Mesenteric fat pad (tissue), 1 donor: ENCODE measurements at places on chromosomes 3 and 15. TPM values are rescaled to one million over a fixed set of nuclear protein-coding genes. Genes with fewer than 3 reads are reported as not detected.

The BCHE gene
- 4.1 TPM for total RNA-seq

The TICRR gene
- total RNA-seq: not detected

DNA sequence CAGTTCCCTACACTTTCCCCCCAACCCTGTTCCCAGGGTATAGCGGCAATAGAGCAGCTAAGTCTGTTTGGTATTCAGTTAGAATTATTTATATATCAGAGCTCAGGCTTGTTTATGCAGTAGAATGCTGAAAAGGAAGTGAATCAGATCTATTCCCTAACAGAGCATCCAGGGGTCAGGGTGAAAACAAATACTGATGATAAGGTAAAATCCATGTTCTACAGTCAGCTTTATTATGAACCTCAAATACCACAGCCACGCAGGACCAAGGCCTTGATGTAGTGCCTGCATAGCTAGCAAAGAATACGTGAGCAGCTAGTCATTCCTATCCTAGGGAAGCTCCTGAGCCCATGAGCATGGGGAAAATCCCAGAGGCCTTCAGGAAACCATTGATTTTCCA is 229.7 kb upstream of the ICE2 start:
- no peak for DNase-seq

DNA sequence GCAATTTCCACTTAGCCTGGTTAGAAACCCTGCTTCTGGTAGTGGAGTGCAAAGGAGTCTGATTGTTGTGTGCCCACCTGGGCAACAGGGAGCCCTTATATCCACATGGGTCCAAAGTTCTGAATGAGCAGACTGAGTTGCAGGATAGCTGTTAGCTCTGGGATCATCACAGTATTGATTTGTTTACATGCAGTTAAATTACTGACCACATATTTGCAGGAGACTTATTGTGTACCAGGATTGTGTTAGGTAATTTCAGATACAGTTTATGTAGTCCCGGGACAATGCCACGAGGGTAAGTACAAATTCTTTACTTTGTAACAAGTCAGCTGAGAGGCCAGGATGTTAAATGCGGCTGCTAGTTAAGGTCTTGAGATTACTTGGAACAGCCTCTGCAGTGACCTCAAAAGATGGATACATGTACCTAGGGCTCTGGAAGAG is 18.8 kb downstream of the ARHGEF26 start:
- no peak for DNase-seq

DNA sequence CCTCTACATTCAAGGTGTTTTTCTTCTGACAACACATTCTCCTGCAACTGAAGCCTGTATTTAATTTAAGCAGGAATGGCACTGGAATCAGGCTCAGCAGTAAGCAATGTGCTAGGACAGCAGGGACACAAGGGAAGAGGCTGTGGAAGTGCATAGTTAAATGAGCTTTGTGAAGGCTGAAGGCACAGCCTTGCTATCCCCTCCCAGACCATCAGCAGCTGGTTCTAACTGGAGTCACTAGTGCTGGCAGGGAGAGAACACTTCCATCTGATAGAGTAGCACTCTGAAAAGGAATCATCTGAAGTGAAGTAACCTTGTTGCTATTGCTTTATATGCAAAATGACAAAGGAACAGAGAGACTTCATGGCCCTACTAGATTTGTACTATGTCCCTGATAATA is 14.7 kb downstream of the UQCC5 start:
- no peak for DNase-seq

DNA sequence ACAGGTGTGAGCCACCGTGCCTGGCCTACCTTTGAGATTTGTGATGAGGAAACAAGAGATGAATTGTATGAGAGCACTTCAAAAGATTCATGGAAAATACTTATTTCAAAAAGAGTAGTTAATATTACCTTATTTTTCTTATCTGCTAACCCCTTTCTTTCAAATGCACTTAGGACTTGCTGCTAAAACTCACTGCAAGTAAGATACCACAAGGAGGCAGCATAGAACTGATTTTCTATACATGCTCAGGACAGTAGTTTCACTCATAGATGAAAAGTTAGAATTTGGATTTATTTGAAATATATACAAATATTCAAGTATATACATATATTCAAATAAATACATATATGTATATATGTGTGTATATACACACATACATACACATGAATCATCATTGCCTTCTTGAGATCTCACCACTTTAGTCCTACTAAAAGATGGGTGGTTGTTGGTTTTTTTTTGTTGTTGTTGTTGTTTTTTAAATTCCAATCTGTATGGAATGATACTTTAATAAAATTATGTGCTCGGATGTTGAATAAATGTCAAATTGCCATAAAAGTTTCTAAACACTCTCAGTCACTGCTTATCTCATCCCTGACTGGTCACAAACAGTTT is 2.4 kb downstream of the CCNDBP1 start:
- no peak for DNase-seq

GRCh38 chr3:5840056-5840455 is 652.5 kb downstream of the EDEM1 start:
- no peak for DNase-seq

- DNase-seq: no peak
Observed at GRCh38 chr3:8972639-8973038, 9.4 kb upstream of the RAD18 start.

GRCh38 chr3:11624161-11624560 is 19.6 kb downstream of the VGLL4 start:
- DNase-seq: no peak
